ENCODE measurements at places on chromosomes 1 and 21.

DNA sequence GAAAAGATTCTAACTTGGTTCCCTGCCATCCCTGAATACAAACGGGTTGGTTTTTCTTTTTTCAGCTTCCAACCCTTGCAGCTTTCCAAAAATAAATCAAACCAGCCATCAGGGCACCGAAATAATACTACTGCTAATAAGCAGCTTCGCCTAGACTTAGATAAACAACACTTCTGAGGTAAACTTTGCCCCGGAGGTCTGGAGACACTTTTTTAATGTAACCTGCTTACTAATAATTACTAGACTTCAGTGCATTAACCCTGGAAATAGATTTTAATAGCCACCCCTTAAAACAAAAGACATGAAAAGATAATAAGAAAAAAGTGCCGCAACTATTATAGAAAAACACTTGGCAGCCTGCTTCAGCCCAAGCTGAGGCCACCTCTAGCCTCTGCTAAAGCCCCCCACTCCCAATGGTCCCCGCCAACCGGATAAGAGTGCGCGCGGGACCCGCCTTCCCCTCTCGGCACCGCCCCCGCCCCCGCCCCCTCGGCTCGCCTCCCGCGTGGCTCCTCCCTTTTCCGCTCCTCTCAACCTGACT, 405 bp upstream of the GADD45A start:
- no peak for DNase-seq

DNA sequence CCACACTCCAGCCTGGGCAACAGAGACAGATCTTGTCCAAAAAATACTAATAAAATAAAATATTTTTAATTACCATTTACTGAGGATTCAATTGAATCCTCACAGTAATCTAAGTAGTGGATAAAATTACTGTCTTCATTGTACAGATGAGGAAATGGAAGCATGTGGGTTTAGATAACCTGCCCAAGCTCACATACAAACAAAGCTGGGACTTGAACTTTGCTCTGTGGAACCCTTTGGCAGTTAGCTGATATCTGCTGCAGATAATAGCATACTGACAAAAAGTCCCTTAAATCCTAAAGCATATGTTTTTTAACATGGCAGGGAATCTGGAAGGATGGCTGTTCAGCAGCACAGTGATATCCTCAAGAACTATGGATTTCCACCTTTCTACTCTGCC, 130.9 kb upstream of the MROH9 start:
- DNase-seq = no peak

GRCh38 chr1:45007311-45007710, 3.8 kb downstream of the HECTD3 start:
- DNase-seq = no peak

DNA sequence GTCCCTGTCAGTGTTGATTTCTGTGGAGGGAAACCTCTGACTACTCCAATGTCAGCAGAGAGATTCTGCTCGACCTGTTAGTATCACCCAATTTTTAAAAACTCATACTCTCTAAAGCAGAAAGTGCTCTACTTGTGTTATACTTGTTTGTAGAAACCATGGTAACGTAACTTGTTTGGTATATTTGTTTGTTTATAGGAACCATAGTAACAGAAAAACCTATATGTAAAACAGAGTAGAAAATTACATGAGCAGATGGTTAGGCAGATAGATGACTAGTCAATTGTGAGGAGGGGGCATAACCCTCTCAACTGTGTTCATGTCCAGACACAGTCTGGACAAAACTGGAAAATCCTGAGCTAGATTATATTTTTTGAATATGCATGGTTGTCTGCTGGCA, 6.7 kb downstream of the TRIM45 start:
- DNase-seq = no peak

DNA sequence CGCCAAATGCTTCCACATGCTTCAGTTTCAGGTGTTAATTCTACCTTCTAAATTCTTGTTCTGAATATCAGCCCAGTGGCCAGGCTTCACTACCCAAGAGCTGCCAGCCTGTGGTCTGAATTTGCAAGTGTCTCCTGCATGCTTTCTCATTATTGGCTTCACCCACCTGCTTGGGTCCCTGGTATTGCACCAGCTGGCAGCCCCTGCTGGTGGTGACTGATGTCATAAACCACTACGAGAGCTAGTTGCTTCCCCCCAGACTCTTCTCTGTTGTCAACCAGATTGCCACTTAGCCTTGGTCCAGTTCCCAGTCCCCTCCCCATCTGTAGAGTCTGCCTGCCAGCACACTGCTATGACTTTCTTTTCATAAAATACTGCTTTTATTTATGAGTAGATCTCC, 197.7 kb upstream of the DUSP10 start:
- no peak for DNase-seq

DNA sequence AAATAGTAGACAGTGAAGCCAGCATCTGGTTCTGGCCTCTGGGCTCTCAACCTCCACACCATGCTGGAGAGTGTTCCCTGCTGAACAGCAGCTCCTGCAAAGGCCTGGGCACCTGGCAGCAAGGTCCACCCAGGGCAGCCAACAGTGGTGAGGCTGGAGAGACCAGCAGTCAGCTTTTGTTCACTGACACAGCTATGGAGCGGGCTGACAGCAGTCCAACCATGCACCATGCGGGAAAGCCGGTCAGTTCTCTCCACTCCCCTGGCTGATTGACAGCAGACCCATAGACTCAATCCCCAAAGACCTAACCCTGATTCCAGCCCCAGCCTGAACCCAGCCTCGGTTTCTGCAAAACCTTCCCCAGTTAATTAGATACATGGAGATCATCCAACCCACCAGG, 49.0 kb downstream of the KLHDC7A start:
- no peak for DNase-seq

DNA sequence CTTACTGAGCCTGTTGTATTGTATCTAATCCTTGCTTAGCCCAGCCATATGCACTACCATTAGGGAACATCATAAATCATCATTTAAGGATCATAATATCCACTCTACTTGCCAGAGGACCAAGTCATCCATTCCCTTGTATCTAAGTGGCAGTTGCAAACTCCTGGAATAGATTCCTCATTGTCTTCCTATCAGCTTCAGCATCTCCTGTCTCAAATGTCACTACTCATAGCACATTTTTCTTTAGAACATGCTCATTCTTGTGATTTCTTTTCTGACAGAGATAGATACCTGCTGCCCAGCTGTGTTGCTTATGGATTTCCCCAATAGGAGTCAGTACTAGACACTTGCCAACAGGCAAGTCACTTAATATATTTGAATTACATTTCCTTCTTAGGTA, 84.3 kb downstream of the OLFML3 start:
- no peak for DNase-seq

- DNase-seq = no peak
Measured at GRCh38 chr1:116764466-116764898, 10.3 kb downstream of the CD2 start.

GRCh38 chr1:151501474-151501873, 9.7 kb upstream of the CGN start:
- DNase-seq = no peak

DNA sequence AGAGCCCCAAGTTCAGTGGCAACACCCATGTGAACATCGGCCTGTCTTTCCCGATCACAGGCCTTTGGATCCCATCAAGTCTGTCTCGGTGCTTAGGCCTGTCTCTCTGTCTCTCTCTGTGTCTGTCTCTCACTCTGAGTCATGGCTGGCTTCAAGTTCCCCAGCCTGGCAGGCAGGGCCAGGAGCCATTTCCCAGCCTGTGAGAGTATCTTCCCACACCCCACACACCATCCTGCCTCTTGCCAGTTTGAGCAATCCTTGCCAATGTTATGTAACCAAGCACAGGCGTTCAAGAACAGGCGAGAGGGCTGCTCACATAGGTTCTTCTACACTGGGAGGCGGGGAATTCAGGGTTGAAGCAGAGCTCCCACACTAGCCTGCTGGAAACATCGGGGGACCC, 70.0 kb upstream of the TMEM51 start:
- no peak for DNase-seq

GRCh38 chr1:92964316-92964715, 3.1 kb upstream of the DIPK1A start:
- DNase-seq = no peak

- DNase-seq = no peak
Measured at GRCh38 chr1:79105500-79105899, 99.0 kb upstream of the ADGRL4 start.

Measured in fibroblast of upper back skin (primary cell).